Tracheal epithelial cell (primary cell): ENCODE measurements at places on chromosomes 6 and 20. TPM values are rescaled to one million over a fixed set of nuclear protein-coding genes. Genes with fewer than 3 reads are reported as not detected.

PANK2 gene
- total RNA-seq: 41.8 and 59.5 TPM in 2 replicates

SMIM29 gene
- 11.1 and 21.9 TPM in 2 replicates for total RNA-seq

FAXC gene
- 3.6 and 5.1 TPM in 2 replicates for total RNA-seq

BHLHE23 gene
- not detected in 2 replicates for total RNA-seq

LTA gene
- not detected in 2 replicates for total RNA-seq

RIN2 gene
- 66.3 and 67.4 TPM in 2 replicates for total RNA-seq

PHACTR1 gene
- 0.96 TPM in 1 of 2 replicates, not detected in the other for total RNA-seq

FOXS1 gene
- not detected in 2 replicates for total RNA-seq

GPRC6A gene
- total RNA-seq: under 0.01 TPM in 1 of 2 replicates, not detected in the other

ADGRB3 gene
- under 0.01 TPM in 1 of 2 replicates, not detected in the other for total RNA-seq

CASS4 gene
- total RNA-seq: 0.21 and 0.24 TPM in 2 replicates

RCAN2 gene
- total RNA-seq: 0.72 TPM in 1 of 2 replicates, not detected in the other

PSMB1 gene
- total RNA-seq: 169 and 254 TPM in 2 replicates

MYCT1 gene
- 0.64 and 0.72 TPM in 2 replicates for total RNA-seq

NELFCD gene
- 40.0 and 40.9 TPM in 2 replicates for total RNA-seq

SH3BGRL2 gene
- 7.0 and 11.5 TPM in 2 replicates for total RNA-seq

CALHM6 gene
- 1.3 and 1.4 TPM in 2 replicates for total RNA-seq

LY6G6C gene
- total RNA-seq: not detected in 2 replicates

VGLL2 gene
- total RNA-seq: not detected in 2 replicates

YTHDF1 gene
- total RNA-seq: 19.3 and 26.0 TPM in 2 replicates

GNAS-AS1 gene
- 0.48 TPM in 1 of 2 replicates, not detected in the other for total RNA-seq

ZKSCAN3 gene
- 3.1 and 4.5 TPM in 2 replicates for total RNA-seq

EPB41L1 gene
- 3.4 and 7.2 TPM in 2 replicates for total RNA-seq

CGA gene
- total RNA-seq: not detected in 2 replicates

ECT2L gene
- total RNA-seq: under 0.01 and 0.21 TPM in 2 replicates

ZSCAN9 gene
- 7.7 and 8.7 TPM in 2 replicates for total RNA-seq

TREML2 gene
- not detected in 2 replicates for total RNA-seq

EYS gene
- under 0.01 and 0.64 TPM in 2 replicates for total RNA-seq

CST1 gene
- total RNA-seq: not detected in 2 replicates

AKAP7 gene
- 0.85 and 2.2 TPM in 2 replicates for total RNA-seq

SLC35D3 gene
- total RNA-seq: under 0.01 TPM in 1 of 2 replicates, not detected in the other

TAPBP gene
- 38.6 and 108 TPM in 2 replicates for total RNA-seq

SLC16A10 gene
- not detected in 2 replicates for total RNA-seq

TMEM244 gene
- not detected in 2 replicates for total RNA-seq

ISM1 gene
- total RNA-seq: under 0.01 TPM in 1 of 2 replicates, not detected in the other

RAET1G gene
- 19.5 and 41.3 TPM in 2 replicates for total RNA-seq

CCDC170 gene
- total RNA-seq: under 0.01 and 0.24 TPM in 2 replicates

NRSN1 gene
- not detected in 2 replicates for total RNA-seq

CLDN20 gene
- total RNA-seq: not detected in 2 replicates

C20orf141 gene
- total RNA-seq: not detected in 2 replicates

NQO2 gene
- total RNA-seq: 17.5 and 22.7 TPM in 2 replicates

SYNDIG1 gene
- 0.24 TPM in 1 of 2 replicates, not detected in the other for total RNA-seq

SLC2A10 gene
- 11.8 and 19.0 TPM in 2 replicates for total RNA-seq

PPIL6 gene
- total RNA-seq: 3.4 and 6.0 TPM in 2 replicates
